Caco-2 (cell line): ENCODE measurements at places on chromosomes 11 and 22. TPM values are rescaled to one million over a fixed set of nuclear protein-coding genes. Genes with fewer than 3 reads are reported as not detected.

CSF2RB gene
- not detected in 2 replicates for total RNA-seq

OR6Q1 gene
- total RNA-seq, result not detected in 2 replicates

CYTH4 gene
- total RNA-seq, result not detected in 2 replicates

OR52A1 gene
- not detected in 2 replicates for total RNA-seq

NRGN gene
- 5.7 and 7.8 TPM in 2 replicates for total RNA-seq

DNA sequence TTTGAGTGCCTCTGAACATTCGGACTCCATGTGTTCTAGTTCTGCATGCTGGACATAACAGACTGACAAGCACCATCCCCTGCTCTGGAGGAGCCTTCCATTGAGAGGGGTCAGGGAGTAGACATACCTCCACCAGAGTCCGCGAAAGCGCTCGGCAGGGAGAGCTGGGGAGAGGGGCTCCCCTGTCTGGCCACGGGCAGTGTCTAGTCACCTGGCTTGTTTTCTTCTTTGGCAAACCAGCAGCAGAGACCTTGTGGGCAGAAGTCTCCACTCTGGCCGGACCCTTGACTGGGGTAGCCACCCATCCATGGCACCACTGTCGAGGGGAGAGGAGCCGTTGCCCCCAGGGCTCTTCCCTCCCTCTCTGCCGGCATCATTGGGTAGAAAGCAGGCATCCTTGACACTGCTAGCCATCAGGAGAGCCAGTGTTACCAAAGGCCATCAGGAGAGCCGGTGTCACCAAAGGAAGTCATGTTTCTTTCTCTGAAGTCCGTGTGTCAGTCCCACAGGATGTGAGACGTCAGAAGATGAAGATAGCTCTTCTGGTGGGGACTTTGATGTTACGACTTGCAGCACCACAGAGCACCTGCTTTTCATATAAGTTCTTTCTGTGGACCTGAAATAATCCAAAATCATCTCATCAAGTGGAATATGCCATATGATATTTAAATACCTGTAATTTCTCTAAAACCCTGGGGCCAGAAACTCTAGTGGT lies 305.6 kb downstream of the TBC1D22A start:
- no peak for DNase-seq

DNA sequence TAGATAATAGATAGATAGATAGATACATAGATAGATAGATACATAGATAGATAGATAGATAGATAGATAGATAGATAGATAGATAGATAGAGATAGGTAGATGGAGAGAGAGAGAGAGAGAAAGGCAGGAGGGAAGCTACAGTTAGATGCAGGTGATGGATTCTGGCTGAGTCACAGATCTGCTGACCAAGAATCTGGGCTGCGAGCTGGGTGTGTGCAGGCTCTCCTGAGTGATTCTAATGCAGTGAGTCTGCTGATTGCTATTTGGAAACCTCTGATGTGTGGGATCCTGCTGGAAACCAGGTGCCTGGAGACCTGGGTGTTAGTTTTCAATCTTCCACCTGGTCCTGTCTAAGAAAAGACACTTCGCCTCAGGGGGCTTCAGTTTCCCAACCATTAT lies 1441.8 kb downstream of the TBC1D22A start:
- no peak for DNase-seq

GRCh38 chr11:77316733-77317342 lies 15.4 kb upstream of the GDPD4 start:
- DNase-seq, result no peak
